ENCODE measurements at places on chromosomes 1 and 21.

GRCh38 chr21:32834916-32835235 is 63.3 kb upstream of the PAXBP1 start:
- no peak for DNase-seq

GRCh38 chr1:118987468-118988185 is 516 bp downstream of the TBX15 start:
- DNase-seq = no peak

GRCh38 chr1:113782406-113782805 is 23.1 kb upstream of the PHTF1 start:
- no peak for DNase-seq

GRCh38 chr1:115811140-115811828 is 29.6 kb downstream of the NHLH2 start:
- DNase-seq = no peak

DNA sequence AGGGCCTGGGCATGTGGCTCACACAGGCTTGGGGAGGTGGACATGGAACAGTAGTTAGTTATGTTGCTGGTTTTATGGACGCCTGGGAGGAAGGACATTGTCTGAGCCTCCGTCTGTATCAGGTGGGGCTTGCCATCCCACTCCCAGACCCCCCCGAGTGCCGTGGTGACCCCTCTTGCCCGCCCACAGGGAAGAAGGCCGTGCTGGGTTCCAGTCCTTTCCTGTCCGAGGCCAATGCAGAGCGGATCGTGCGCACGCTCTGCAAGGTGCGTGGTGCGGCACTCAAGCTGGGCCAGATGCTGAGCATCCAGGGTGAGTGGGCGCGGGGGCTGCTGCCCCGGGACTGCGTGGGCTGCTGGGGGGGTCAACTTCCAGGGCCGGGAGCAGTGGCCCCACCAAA is 41.7 kb downstream of the COQ8A start:
- no peak for DNase-seq

- DNase-seq = peak; percentile 19
Observed at GRCh38 chr1:72649991-72650390, 367.7 kb upstream of the NEGR1 start.
